ENCODE measurements at places on chromosomes 1 and 21.

GRCh38 chr1:208531003-208531750 is 287.0 kb upstream of the PLXNA2 start:
- DNase-seq, result no peak

DNA sequence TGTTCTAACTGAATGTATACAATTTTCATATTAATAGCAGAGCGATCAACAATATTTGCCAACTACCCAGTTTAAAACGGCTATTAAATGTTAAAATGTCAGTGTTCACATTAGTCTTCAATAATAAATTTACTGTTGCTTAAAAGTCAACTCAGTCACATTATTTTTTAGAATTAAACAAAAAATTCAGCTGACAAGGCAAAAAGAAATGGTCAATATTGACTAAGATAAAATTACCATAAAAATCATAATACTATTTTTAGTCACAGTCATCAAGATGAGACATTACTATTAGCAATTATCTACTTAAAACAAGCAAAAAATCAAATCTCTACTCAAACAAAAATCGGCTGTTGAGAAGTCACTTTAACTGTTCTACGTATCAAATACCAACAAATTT is 1.5 kb downstream of the ANKRD13C start:
- DNase-seq, result no peak

GRCh38 chr1:109592916-109593315 is 26.5 kb downstream of the GNAT2 start:
- no peak for DNase-seq

- DNase-seq, result no peak
Measured at GRCh38 chr1:109948285-109948630, 36.3 kb upstream of the AHCYL1 start.

DNA sequence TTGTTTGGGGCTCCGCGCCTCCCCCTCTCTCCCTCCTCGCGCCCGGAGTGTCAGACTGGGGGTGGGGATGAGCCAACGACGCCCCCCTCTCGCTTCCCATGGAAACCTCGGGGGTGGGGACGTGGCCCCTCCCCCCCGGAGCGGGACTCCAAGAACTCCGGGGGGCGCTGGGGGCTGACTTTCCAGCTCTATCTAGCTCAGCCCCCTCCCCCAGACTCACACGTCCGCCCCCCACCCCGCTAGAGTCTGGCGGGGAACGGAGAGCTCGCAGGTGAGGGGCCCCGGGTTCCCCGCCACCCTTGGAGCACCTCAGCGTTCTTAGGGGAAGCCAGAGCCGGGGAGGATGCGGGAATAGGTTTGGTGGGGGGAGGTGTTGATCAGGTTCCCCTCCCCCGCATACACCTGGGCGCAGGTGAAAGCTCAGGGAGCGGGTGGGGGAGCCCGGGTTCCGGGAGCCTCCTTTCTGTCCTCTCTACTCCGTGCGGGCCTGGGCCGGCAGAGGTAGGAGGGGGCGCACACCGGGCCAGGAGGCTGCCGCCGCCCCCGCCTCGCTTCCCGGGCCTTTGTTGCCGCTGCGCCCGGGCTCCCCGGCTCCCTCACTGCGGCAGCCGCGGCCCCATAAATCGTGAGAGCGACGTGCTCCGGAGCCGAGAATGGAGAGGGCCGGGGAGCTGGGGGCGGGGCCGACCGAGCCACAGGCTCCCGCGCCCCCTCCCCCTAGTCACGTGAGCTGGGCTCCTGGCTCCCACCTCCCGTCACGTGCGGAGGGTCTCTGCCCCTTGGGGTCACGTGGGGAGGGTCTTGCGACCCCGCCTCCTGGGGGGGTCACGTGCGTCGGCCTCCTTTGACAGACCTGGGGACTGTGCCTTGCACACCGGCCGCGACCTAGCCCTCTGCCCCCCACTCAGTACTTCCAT is 1.9 kb downstream of the EFNA3 start:
- no peak for DNase-seq

DNA sequence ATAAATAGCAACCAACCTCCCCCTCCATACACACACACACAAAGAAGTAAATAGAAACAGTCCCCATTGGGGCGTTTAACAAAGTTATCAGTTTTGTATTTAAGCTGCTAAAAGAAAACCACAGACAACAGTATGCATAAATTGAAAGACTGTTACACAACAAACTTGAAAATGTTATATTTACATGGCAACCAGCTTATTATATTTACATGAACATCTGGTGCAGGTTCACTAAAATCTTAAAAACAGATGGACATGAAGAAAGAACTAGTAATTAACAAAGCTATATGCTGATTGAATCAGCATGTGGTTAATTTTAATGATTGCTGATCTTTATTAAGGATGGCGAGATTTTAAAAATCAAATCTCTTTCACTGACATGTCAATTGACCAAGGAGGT is 384.7 kb downstream of the LRRIQ3 start:
- no peak for DNase-seq

GRCh38 chr1:148263128-148263905 is 111.2 kb upstream of the NBPF11 start:
- DNase-seq, result peak; percentile 77

DNA sequence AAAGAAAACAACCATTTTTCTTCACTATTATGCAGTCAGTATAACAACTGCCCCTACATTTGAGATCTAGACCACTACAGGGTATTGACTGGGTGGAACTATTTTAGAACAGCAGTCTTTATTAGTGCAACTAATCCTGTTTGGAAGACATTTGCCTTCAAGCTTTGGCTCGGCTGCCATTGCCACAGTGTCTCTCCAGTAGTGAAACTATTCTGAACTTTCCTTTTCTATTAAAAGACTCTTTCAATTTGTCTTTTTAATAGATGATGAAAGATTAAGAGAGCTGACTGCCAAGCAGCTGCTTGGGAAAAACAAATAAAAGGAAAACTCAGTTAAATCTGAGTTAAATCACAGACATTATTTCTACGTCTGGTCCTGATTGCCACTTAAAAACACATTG is 49.3 kb downstream of the LPGAT1 start:
- no peak for DNase-seq

DNA sequence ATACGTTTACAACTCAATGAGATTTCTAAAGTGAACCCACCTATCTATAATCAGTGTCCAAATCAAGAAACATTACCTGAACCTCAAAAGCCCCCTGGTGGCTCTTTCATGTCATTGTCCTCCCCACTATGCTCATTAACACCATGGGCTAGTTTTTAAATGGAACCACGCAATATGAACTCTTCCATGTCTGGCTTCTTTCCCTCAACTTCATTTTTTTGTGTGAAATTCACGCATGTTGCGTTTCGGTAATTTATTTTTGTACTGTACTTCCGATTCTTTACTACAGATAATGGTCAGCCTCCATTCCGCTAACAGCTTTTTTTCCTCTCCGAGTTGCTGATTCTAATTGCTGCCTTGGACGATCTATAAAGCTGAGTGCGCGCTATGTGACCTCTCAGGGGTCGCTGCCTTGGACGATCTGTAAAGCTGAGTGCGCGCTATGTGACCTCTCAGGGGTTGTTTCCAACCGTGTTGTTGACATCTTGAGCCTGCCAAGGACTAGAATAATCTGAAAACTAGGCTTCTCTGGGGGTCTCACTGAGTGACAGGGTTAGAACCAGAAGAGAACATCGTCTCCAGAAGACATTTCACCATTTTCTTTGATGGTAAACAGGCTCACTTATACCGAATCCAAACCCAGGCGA is 1.1 kb upstream of the CACYBP start:
- peak; percentile 67 for DNase-seq

Measured in fibroblast of skin of right quadriceps (primary cell).